Bronchial epithelial cell (primary cell): ENCODE measurements at places on chromosomes 6 and 20.

DNA sequence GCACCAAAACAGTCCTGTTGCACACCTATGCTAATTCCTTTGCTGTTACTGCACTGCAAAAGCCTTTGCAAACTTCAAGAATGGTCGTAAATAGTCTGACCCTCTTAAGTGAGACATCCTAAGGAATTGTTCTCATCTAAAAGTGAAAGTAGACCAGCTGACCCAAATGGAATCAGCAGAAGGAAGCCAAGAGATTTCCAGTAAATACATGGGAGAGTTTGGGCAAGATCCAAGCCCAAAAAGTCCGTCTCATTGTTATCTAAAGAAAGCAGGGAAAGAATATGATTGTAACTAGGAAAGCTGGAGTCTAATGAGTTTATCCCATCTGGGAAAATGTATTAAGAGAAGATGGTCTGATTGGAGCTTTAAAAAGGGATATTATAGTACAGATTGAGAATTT, 43.0 kb upstream of the HIVEP1 start:
- no peak for DNase-seq

- no peak for DNase-seq
These were observed 959.8 kb downstream of the EPHA7 start for GRCh38 chr6:92459606-92460005.

DNA sequence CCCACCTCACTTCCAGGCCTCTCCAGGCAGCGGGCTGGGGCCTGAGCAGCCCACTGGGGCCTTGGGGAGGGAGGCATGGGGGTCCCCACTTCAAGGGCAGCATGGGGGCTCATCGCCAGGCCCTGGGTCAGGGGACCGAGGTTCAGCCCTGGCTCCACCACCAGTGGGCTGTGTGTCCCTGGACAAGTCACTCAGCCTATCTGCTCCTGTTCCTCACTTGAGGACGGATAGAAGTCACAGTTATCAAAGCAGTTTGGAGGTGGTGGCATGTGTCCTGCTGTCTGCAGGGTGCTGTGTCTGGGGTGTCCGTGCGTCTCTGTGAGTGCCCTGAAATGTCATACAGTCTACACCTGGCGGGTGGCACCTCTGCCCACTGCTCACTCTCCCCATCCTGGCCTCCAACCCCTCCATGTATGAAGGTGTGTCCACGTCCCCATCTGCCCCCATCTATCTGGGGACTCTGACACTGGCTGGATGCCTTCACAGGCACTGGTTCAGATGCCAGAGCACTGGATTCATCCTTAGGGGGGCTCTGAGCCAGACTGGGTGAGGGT, 3.6 kb downstream of the EEF1A2 start:
- no peak for DNase-seq

DNA sequence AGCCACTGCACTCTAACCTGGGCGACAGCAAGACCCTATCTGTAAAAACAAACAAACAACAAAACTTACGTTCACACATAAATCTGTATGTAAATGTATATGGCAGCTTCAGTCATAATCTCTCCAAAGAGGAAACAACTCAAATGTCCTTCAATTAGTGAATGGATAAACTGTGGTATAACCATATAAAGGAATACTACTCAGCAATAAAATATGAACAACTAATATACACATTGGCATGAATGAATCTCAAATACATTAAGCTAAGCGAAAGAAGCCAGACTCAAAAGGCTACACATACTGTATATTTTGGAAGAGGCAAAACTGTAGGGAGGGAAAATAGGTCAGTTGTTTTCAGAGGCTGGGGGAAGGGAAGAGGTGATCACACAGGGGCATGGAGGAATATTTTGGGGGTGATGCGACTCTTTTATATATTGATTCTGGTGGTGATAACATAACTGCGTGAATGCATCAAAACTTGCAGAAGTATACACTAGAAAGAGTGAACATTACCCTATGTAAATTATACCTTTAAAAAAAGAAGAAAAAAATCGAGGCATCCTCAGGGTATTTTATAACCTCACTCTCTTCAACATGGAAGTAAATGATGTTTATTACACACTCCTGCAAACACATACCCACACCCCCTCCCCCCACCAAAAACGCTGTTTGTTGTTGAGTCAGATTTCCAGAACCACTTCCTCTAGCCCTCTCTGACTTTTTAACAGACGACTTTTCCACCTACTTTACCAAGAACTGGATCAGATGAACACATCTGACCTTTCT, 115.2 kb upstream of the RNF24 start:
- peak; percentile 75 for DNase-seq

- DNase-seq = no peak
These were observed 96.7 kb upstream of the ENPP5 start for GRCh38 chr6:46267515-46267914.

- DNase-seq = no peak
These were observed 22.1 kb downstream of the L3MBTL1 start for GRCh38 chr20:43529457-43530153.

- DNase-seq = no peak
These were observed 307.0 kb upstream of the PRDM1 start for GRCh38 chr6:105779110-105779509.

- DNase-seq = no peak
These were observed 7.1 kb upstream of the TXNDC5 start for GRCh38 chr6:7917729-7918128.

DNA sequence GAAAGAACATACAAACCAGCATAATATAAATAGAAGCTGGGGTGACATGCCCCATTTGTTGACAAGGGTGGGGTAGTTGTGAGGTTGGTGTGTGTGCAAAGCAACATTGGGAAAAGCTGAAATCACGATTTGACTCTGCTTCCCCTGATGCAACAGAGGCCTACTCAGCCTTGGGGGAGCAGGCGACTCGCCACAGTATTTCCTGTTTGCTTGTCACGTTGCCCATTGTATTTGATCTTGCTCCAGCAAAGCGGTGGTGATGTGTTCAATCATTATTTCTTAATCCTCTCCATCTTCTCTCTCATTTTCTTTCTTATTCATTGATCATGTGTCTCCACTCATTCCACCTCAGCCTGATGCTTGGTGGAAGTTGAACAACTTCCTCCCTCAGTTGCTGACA, 165.8 kb upstream of the CITED2 start:
- peak; percentile 64 for DNase-seq

- no peak for DNase-seq
These were observed 5.7 kb upstream of the PEX7 start for GRCh38 chr6:136816656-136817055.

DNA sequence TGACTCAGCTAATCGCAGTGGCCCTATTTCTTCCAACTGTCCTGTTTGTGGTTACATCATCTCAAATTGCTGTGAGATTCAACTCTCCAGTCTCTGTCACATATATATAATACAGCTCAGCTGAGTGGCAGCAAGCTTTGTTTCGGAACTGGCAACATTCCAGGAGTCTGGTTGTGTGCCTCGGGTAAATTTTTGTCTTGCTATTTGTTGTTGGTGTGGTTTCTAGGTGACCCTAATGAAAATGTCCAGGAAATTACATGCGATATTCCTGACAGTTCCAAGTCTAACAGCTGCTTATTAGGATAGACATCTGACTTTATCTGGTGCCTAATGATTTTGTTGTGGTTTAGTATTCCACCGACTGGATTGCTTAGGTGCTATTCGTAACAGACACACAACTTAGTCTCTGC, 581.8 kb downstream of the CD109 start:
- peak; percentile 21 for DNase-seq

- DNase-seq = peak; percentile 74
These were observed 41.7 kb downstream of the SLC9A8 start for GRCh38 chr20:49854190-49854875.

DNA sequence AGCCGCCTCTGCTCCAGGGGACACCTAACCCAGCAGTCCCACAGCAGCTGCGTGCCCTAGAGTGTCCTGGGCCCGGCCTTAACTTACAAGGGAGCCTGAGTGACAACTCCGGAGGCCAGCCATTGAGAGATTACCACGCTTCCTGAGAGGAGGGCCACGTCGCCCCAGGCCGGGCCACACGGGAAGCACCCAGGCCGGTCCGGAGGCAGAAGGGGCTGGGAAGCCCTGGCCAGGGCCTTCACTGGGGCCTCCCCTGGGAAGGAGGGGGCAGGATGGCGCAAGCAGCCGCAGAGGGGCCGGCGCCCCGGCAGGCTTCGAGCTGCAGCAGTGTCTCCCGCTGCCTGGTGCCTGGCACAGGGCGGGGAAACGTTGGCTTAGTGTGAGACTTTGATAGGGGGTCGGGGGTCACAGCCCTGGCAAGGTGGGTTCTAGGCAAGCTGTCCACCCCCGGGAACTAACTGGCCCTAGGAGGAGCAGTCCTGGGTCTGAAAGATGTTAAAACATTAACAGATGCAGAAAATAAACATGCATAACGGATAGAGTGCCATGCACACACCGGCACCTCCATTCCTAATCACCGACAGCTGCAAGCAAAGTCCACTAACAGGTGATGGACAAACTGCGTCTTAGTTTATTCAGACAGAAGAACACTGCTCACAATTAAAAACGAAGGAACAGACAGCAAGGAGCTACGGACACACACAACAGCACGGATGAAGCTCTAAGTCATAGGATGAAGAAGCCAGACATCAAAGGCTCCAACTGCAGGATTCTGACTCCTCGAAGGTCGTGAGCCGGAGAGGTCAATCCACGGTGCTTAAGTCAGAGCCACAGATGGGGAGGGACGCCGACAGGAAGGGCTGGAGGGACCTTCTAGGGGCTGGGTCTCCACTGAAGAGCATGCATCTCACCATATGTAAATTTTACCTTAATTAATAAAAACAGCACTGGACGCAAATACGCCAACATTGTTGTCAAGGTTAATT, 17.4 kb downstream of the CHRNA4 start:
- no peak for DNase-seq

GRCh38 chr6:147506704-147507114, 1.8 kb upstream of the SAMD5 start:
- peak; percentile 25 for DNase-seq

- DNase-seq = peak; percentile 29
These were observed 68.3 kb upstream of the BTBD3 start for GRCh38 chr20:11849270-11849915.

- DNase-seq = no peak
These were observed 24.9 kb downstream of the KIF13A start for GRCh38 chr6:17962436-17963031.

DNA sequence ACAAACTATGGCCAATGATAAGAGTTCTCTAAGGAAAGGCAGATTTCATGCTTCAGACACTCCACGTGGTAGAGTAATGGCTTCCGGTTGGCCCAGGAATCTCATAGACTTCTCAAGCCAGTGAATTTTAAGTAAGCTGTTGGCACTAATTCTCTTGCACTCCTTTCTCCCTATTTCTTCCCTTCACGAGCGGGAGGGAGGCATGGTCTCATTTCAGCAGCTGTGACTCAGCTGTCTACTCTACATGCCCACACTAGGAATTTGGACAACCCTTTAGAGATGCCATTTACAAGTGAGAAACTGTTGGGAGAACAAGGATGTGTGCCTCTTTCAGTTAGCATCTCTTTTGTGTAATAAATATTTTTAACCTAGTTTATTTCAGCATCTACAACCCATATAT, 107.7 kb downstream of the PTPRK start:
- peak; percentile 36 for DNase-seq
